T-helper 17 cell (primary cell): ENCODE measurements at places on chromosomes 7 and 10.

DNA sequence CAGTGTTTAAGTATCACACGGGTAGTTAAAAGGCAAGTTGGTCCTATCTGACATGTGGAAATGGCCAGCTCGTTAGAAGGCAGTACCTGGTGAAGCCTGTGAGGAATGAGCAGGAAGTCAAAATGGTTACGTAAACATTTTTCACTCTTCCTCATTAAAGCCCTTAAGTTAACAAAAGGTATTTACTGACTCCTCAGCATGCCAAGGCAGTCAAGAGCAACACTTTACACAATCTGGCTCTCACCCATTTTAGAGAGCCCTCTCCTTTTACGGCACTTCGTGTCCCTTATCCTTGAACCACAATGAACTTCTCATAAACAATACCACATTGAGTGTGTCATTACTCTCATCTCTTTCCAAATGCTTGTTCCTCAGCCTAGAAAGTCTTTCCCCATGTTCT is 11.0 kb upstream of the RSBN1L start:
- DNase-seq, result no peak

GRCh38 chr10:67017218-67017617 is 91.4 kb downstream of the LRRTM3 start:
- DNase-seq, result no peak

DNA sequence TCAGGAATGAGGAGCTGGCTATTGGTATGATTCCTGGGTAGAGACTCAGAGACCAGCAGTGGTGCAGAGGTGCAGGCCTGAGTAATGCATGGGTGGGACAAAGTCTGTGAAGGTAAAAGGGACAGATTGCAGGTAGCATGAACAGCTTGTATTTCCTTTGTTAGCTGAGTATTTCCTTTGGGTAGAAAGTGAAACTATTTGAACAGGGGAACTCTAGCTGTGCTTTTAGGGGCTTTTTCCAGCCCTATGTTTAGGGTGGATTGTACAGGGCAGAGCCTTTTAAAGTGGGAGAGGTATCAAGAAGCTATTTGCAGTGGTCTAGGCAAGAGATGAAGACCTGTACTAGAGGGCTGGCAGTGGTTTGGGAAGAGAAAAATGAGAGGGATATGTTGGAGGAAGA is 739.9 kb downstream of the REEP3 start:
- DNase-seq, result no peak

DNA sequence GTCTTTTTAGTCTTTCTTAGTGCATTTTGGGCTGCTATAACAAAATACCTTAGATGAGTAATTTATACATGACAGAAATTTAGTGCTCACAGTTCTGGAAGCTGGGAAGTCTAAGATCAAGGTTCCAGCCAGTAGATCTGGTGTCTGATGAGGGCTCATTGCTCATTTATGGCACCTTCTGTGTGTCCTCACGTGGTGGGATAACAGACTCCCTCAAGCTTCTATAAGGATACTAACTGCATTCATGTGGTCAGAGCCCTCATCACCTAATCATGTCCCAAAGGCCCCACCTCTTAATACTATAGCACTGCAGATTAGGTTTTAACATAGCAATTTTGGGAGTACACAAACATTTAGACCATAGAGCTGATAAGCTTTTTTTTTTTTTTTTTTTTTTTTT is 80.4 kb downstream of the ZNRF2 start:
- DNase-seq, result no peak

DNA sequence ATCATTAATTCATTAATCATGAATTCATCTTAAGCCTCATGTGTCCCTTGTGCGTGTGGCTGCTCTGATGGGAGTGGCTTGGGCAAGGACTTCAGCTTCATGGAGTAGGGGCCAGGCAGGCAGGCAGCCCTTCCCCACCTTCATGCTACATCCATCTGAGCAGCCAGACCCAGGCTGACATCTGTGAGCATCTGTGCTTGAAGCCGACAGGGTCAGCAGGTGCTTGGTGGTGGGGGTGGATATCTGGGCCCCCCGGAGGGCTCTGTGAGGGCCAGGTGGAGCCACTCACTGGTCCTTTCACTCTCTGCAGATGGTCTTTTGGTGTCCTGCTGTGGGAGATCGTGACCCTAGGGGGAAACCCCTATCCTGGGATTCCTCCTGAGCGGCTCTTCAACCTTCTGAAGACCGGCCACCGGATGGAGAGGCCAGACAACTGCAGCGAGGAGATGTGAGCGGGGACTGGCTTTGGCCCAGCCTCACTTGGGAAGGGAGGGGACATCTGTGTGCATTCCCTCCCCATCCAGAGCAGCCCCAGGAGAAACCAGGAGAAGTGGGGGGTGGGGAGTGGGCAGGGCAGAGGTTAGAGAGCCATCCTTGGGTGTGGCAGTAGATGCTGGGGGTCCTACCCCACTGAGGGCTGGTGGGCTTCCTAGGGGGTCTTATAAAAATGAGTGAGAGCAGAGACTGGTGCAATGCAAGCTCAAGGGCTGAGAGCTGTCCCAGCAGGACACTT is 14.7 kb upstream of the CSGALNACT2 start:
- no peak for DNase-seq

DNA sequence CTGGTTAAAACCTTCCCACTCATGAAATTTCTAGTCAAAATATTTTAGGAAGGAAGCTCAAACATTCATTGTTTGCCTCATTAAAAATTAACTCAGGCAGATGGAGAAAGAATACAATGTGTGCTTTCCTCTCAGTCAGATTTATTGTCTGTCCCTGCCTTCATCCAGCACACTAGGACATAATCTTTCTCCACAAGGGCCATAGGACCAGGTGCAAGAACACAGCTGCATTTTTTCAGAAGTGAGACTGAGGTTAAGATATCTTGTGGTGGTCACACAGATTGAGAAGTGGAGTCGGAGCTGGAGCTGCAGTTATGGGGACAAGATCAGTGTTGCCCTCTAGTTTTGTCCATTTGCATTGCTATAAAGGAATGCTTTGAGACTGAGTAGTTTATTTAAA is 666.3 kb downstream of the CCSER2 start:
- no peak for DNase-seq

DNA sequence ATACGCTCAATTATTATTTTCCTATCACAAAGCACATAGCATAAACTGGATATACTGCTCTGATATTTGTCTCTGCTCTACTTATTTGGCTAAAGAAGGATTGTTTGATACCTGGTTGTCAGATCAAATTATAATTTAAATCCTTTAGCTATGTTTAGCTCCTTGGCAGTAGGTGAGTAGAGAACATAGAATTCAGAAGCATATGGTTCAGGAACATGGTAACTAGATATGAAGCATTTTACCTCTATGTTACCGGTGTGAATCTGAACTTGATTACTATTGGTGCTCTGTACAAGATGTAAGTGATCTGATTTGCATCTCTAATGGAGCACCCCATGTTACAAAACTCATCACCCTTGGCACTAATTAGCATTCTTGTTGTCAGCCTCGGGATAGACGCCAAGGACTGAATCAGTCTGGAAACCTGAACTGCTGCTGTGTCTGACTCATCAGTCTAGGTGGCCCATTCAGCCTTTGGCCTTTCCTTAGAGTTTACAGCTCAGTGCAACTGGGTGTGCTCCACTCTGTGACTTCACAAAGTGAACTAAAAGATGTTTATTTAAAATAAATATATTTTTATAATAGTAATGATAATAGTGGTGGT is 12.3 kb upstream of the MYPN start:
- DNase-seq, result no peak

DNA sequence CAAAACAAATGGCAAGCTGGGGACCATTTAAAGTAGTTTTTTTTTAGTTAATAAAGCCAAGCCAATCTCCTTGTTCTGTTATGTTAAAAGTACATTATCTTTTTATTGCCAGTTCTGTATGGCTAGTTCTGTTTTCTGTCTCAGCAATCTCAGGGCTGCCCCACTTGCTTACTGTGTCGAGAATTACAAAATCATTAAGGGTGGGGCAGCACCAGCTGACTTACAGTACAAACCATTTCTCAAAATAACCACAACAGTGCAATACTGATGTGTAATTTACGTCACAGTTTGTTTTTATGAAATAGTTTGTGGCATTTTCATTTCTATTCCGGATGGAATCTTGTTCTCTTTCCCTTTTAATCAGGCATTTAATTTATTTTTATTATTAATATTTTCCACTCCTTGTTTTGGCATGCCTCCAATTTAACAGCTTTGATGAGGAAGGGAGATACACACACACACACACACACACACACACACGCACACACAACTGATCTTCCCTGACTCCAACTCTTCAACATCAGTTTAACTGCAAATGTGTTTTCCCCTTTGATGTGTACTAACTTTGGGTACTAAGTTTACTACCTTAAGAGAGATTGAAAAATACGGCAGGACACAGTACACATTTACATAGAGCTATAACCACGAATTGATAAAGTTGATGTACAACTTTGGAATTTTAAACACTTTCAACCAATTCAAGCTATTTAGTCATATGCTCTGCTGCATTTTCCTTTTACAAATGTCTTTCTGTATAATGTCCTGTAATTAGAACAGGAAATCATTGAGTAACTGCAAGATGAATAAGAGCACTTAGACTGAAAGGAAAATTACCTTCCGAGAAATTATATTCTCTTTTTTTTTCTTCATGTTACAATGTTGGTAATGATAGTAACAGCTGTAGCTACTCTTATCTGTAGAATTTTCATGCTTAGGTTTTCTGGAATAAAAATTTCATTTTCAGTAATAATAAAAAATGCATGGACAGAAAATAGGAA is 91.5 kb downstream of the ARID5B start:
- DNase-seq, result no peak

DNA sequence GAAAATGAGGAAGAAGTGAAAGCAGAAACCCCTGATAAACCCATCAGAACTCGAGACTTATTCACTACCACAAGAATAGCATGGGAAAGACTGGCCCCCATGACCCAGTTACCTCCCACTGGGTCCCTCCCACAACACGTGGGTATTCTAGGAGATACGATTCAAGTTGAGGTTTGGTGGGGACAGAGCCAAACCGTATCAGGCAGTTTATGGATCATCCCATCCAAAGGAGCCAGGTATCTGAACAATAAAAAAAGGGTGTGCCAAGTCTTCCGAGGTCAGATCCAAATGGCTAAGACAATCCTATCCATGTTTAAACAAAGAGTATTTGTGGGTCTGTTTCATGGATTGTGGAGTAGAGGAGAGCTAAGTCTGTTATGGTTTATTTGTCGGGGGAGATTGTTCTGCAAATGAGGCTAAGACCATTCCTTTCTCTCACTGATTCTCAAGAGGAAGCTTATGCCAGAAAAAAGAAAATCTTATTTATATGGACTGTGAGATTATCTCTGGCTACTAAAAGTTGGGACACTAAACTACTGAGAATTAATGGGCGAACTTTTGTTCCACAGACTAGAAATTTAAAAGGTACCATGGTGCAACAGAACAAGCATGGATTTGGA is 203.7 kb downstream of the IPMK start:
- no peak for DNase-seq

- no peak for DNase-seq
Observed at GRCh38 chr7:150986099-150986512, 4.7 kb upstream of the NOS3 start.

DNA sequence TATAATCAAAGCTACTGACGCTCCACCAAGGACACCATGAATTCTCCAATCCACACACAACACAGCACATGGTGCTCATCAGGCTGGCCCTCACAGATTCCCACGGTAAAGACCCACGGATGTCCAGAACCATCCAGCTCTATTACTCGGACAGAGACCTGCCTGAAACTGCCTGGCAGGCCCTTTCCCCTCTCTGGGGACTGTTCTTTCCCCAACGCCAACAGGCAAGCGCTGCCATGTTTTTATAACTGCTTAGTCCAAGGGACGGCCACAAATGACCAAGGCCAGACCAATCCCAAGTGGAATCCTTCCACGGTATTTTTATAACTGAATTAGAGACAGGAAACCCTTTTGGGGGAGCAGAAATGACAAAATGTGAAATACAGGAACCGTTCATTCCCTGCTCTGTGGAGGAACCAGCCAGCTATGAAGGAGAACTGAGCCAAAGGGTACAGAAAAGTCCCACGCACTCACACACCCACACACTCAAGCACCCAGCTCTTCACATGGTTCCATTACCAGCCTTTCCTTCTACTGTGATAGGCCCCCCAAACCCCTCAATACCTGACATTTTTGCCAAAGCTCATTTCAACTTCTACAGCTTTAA is 4.1 kb downstream of the PIP4K2A start:
- DNase-seq, result no peak

GRCh38 chr7:110890101-110890500 is 200.8 kb upstream of the LRRN3 start:
- DNase-seq, result no peak

DNA sequence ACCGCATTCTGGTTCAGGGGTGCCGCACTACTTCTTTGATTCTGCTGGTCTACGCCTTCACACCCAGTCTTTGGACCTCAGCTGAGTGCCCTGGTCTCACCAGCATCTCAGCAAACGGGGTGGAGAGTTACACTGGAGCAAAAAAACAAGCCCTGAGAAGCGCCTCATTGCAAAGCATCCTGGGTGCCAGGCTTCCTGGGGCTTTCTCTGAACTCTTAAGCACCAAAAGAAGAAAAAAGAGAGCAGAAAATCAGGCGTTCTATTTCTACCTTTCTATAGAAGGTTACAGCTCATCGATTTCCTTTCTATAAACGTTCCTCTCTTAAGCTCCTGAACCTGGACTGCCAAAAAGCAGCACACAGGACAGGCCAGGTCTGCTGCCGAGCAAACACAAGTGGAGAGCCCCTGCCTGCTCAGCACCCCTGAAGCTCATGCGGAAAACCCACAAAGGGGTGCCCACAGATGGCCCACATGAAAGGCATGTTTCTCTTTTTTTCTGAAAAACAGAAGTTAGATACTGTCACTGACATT is 217.9 kb downstream of the SFMBT2 start:
- DNase-seq, result peak; percentile 36

DNA sequence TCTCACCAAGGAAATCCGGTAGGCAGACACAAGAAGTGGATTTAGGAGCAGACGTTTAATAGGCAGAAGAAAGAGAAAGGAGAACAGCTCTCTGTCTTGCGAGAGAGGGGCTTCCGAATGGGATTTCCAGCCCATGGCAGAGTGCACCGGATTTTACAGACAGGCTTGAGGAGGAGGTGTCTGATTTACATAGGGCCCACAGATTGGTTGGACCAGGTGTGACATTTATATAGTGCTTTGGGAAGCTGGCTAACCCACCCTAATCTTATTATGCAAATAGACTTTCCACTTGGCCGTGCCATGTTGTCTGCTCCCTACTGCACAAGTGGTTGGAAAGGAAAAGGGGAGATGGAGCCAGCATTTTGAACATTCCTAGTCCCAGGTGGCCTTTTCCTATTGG is 57.8 kb downstream of the ANKMY2 start:
- DNase-seq, result no peak
